GM19239 (cell line): ENCODE measurements at places on chromosomes 2 and 18.

DNA sequence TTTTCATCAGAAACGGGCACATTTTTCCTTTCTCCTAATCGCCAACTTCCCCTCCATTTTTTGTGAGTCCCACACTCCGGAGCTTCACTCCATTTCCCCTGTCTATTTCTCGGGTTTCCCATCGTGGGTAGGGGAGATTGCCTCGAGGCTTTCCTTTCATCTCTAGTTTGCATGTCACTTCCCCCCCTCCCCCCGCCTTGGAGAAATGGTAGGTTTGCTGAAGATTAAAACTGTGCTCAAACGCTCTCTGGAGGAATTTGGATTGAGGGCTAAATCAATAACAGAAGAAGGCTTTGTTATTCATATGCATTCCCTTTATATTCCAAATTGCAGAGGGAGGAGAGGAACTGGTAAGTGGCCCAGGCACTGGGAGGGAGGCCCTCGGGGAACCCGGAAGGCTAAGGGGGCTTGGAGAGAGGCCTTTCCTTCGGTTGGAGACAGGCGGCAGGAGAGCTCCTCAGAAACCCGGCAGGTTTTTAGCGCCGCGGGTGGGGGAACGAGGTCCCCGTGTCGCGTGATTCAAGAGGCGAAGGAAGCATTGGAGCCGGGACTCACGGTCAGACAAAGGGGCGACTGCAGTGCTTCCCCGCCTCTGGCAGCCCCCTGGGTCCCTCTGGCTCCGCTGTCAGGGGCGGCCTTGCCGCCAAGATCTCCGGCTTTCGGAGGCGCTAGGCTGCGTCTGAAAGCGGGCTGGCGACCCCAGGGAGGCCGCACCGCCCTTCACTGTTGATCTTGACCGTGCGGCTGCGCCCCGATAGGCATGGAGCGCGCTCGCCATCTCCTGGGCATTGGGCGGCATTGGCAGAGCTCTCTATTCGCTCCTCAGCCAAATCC is 2.4 kb upstream of the HOXD12 start:
- peak; percentile 83 for DNase-seq

GRCh38 chr2:50515638-50516037 is 516.3 kb downstream of the NRXN1 start:
- no peak for DNase-seq

- no peak for DNase-seq
Measured at GRCh38 chr2:26562811-26563645, 78.1 kb downstream of the CIB4 start.

DNA sequence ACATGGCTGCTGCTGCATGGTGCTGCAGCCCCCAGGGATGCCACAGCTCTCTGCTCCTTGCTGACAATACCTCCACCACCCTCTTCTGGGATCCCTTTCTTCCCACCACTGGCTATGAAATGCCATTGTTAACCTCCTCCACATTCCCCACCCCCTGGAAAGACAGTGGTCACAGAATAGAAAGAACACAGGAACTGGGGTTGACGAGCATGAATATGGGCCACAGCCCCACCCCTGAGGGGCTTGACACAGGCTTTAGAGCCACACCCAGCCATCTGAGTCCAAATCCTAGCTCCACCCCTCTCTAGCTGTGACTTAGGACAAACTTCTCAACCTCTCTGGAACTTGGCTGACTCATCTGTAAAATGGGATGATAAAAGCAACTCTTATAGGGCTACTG is 47.3 kb downstream of the TMEM163 start:
- DNase-seq, result no peak

DNA sequence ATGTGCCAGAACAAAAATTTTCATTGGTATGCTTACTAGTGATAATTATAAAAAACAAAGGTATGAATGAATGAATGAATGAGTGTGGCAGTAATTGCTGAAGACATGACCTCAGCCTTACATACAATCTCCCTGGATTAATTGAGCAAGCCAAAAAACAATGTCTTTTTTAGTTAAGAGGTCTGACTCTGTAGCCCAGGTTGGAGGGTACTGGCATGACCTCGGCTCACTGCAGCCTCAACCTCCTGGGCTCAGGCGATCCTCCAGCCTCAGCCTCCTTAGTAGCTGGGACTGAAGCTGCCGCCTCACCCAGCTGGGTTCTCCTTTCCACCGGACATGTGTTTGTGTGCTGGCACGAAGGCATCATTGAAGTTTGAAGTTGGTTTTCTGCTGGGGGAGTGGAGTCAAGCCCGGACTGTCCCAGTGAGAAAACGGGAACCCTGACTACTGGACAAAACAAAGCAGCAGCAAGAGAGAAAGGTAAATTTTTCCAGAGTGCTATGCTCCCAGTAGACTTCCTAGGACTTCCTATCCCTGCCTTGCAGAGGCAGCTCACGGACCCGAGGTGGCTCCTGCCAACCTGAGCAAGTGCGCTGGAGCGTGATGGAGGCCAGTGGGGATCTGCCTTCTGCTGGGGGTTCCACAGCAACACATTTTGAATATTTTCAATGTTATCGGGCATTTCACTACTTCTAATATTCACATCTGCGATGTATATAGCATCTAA is 6.4 kb upstream of the IMP4 start:
- no peak for DNase-seq

DNA sequence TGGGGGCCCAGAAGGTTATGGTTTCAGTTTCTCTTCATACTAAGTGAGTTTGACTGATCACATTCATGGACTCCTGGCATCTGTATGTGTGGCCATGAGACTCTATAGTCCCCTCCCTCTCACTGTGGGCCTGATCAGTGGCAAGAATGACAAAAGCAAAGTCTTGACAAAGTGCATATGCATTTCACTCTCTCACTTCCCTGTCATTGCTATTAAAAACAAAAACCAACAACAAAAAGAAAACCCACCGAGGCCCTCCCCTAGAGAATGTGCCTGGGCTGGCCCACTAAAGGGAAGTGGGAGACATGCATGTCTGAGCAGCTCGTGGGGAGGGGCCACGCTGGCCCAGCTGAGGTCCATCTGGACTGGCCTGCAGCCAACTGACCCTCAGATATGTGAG is 600.1 kb upstream of the RAB6C start:
- DNase-seq, result no peak

DNA sequence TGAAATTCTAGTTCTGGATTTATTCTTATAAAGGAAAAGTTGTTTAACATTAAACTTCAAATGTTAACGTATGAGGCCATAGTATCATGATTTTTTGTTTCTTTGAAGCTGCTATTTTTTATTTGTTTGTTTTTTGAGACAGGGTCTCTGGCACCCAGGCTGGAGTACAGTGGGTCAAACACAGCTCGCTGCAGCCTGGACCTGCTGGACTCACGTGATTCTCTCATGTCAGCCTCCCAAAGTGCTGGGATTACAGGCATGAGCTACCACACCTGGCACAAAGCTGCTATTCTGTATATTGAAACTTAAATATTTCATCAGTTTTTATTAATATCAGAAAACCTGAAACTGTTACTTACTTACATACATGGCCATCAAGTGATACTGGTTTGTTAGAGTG is 89.5 kb upstream of the RPRM start:
- no peak for DNase-seq
